ENCODE measurements at places on chromosomes 6 and 20. TPM values are rescaled to one million over a fixed set of nuclear protein-coding genes. Genes with fewer than 3 reads are reported as not detected.

The TFAP2D gene
- total RNA-seq = not detected

The RNF144B gene
- total RNA-seq = 5.3 TPM

DNA sequence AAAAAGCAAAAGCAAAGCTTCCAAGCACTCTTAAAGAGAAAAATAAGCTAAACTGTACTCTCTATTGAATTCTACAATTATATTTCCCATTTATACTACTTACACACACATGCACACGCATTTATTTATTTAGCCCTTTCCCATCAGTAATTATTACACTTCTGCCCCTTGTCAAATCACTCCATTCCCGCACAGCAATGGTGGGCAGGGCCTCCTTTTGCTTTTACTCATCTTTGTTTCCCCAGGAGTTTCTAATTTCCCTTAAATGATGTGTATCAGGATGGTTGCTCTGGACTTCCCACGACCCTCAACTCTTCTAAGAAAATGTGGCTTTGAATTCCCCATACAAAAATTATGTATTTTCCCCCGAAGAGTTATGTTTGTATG lies 19.9 kb downstream of the PXT1 start:
- no peak for DNase-seq

GRCh38 chr6:133805876-133806275 lies 83.0 kb upstream of the TCF21 start:
- no peak for DNase-seq

DNA sequence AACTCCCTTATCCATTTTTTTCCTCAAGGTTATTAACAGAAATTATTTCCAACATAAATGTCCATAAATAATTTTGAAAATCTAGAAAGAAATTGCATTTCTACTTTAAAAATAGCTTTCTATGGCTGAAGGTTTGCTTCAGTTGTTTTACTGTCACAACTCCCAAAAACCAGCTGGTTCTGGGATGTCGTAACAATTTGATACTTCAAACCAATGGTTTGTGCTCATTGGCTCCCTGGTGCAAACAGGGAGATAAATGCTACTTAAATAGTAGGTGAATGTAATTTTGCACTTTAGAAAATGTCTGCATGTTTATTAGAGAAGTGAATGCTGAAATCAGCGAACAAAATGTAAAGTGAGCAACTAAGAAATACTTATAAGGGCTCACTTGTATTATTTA lies 31.1 kb downstream of the LAMA2 start:
- no peak for DNase-seq
